ENCODE measurements at places on chromosomes 6 and 20.

DNA sequence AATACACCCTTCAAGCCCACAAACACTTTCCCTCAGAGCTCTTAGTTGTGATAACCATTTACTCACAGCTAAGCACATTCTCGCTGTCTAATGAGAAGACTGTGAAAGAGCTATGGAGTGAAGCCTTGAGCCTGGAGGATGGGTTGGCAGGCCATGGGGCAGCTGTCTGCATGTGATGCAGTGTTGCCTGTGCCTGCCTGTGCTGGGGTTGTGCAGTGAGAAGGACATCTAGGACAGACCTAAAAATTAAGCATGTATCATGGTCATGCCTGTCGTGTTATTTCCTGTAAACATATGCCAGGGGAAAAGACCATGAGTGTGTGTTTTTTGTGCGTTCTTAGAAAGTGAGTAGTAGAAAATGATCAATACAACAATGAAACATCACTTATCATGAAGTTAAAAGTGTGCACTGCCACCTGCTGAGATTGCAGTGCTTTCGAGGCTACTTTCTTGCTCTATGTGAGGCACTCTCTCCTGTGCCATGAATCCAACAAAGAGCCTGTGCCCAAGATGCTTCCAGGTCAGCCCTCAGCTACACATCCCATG, 8.1 kb upstream of the ZC3H12D start:
- no peak for DNase-seq

GRCh38 chr20:35451295-35451694, 4.1 kb upstream of the CEP250 start:
- no peak for DNase-seq

- DNase-seq = peak; percentile 83
These were observed 104.9 kb downstream of the GJA10 start for GRCh38 chr6:89999154-89999553.

- no peak for DNase-seq
These were observed 77.4 kb downstream of the ASXL1 start for GRCh38 chr20:32435449-32436107.

DNA sequence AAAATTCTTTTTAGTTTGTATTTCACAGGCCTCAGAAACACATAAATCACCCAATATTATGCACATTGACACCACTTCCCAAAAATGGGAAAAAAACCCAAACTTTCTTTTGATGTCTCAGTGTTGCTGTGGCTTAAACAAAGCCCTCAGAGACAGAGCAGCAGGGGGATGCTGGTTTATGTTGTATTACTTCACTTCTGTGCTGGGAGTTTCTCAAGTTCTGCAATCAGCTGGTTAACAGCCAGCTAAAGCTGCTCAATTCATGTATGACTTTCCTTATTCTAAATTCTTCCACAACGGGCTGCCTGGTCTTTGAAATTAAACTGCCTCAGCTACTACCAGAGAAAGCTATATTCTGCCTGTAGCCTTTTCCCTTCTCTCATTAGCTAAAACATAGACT, 5.6 kb downstream of the FILIP1 start:
- no peak for DNase-seq

- no peak for DNase-seq
These were observed 98.4 kb upstream of the SPACA1 start for GRCh38 chr6:87949194-87949593.

DNA sequence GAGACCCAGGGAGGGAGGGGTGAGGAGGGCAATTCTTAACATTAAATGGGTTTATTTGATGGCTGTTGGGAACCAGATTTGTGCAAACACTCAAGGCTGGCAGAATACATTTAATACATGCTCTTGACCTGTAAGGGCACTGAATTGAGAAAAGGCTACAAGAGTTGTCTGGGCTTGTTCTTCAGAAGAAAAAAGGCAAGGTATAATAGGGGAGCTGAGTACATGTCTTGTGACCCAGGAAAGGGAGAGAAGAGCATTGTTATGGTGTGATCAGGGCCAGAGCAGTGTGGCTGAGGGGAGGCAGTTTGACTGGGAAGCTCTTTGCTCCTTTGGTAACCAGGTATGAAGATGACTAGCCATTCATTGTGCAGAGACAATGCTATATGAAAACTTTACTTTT, 18.9 kb downstream of the KLHL31 start:
- no peak for DNase-seq

DNA sequence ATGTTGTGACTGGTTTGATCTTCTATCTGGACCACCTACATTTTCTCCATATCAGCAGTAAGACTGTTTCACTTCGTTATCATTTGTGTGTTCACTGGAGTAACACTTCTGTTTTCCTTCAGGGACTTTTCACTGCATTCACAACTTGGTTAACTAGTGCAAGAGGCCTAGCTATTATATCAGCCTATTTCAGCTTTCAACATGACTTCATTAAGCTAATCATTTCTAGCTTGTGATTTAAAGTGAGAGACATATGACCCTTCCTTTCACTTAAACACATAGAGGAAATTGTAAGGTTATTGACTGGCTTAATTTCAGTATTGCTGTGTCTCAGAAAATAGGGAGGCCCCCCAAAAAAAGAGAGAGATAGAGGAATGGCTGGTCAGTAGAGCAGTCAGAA, 622.8 kb upstream of the NRSN1 start:
- no peak for DNase-seq

DNA sequence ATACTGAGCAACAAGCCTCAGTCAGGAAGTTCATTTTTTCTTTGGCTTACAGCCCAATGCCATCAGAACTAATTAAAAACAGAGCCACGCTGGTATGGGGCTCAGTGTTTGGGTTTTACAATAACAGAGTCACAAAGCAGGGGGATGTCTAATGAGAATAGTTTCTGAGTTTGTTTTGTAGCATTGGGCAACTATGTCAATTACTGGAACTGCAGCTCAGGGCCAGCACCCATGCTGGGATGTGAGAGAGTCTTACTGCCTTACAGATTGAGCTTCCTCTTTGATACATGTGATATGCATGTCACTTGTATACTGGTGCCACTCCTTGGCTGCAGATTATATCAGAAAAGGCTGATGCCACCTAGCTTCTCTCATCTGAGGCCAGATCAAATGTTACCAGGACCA, 117.6 kb downstream of the TFAP2B start:
- DNase-seq = no peak

DNA sequence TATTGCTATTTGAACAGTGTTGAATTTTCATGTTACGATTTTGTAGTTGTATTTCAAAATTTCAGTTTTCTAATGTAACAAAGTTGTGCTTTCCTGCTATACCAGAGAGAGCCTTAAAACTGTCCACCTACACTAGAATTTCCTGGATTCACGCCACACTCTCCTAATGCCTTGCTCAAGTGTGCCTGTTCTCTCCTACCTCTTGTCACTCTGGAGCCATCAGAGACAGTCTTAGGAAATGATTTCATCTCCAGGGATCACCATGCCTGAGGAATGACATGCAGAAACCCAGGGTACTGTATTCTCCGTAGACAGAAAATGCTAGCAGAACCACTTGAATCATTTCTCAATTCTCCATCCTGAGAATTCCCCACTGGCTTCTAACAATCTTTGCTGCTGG, 667.6 kb downstream of the KIF16B start:
- DNase-seq = no peak

- no peak for DNase-seq
These were observed 90.4 kb downstream of the MOXD1 start for GRCh38 chr6:132310921-132311320.

DNA sequence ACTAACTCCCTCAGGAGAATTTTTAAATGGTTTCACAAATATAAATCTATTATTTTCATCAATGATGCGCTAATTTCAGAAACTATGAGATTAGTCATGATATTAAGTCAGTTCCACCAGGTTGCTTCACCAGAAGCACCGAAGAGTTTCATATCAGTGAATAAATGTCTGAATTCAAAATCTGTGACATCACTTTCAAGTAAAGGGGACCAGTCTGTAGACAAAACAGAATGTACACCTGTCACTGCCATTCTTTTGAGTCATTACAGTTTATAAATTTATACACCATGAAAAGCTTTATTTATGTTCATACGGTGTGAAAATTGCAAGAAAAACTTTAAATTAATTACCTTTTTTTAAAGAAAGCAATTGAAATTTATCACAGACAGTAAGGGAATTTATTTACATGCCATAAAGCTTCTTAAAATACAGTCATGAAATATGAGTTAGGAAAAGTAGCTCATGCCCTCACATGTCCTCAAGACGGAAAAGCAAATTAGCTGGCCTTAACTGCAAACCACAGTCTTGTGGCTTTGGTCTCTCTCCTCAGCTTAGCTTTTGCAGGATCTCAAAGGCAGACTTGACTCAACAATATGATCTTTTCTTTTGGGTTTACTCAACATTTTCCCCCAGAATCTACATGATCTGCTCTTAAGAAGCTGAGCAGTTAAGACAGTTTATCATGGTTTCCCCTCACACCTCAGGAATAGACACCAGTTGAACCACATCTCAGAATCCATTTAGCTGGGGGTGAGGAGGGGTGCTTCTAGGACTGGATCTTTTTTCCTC, 177.7 kb upstream of the MCHR2 start:
- no peak for DNase-seq

DNA sequence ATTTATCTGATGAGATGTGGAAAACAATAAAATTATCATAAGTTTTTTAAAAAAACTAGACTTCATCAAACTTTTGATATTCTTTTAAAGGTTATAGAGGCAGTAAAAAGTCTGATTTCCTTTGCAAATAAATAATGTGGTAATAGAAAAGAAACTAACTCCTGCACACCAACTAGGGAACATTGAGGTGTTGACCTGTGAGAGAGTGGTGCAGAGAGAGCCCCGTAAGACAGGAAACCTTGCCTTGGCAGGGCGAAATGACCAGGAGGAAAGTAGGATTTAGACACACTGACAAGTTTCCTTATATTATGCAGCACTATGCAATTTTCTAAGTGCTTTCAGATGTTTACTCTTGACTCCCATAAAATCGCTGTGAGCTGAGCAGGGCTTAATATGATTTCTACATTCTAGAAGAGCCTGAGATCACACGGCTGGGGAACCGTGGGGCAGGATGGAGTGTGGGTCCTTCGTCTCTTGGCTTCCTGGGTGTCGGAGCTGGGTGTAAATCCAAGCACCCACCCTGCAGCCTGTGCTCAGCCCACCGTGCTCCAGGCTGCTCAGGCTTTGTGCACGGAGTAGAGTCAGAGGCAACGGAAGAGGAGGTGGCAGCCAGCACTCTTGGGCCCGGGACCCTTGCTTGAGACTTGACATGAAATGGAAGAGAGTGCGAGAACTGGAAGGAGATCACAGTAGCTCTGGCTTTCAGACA, 61.3 kb upstream of the FOXQ1 start:
- no peak for DNase-seq

GRCh38 chr6:9978480-9978879, 436.4 kb downstream of the TFAP2A start:
- no peak for DNase-seq

- DNase-seq = no peak
These were observed 123.2 kb downstream of the BACH2 start for GRCh38 chr6:90173262-90173925.

GRCh38 chr6:41411961-41412360, 76.6 kb downstream of the NCR2 start:
- no peak for DNase-seq

GRCh38 chr6:142518126-142518525, 216.3 kb downstream of the ADGRG6 start:
- DNase-seq = no peak

DNA sequence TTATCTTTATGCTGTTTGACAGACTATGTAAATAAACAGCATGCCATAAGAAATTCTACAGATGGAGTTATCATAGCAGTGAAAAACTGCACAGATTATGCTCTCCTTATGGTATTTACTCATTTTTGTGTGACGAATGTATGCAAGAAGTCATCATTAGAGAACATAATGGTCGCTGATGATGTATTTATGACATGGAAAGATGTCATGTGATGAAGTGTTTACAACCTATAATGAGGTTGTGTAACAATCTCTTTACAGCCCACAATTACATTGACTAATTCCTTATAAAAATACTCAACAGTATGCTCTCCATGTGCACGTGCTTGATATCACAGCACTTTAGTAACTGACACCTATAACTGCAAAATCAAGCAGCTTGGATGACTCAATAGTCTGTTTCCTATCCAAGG, 192.4 kb downstream of the BMP2 start:
- no peak for DNase-seq

DNA sequence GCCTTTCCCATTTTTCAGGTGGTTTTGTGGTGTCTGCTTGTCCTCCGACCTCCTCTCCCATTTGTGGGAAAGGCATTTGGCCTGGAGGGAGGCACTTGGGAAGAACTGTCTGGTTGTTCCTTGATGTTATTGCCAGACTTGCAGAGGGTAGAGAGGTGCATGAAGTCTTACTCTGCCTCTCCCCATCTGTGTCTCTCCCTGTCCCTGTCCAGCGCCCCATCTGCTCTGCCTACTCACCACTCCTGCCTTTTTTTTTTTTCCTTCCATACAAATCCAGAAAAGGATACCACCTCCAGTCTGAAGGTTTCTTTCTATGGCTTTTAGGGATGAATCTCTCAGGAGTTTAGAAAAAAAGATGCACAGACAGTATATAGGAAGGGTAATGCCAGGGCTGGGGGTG, 19.8 kb downstream of the PPARD start:
- DNase-seq = no peak

- no peak for DNase-seq
These were observed 117.0 kb downstream of the TMEM200A start for GRCh38 chr6:130482645-130483390.

GRCh38 chr6:85459224-85459901, 9.5 kb downstream of the NT5E start:
- DNase-seq = no peak

GRCh38 chr6:133333852-133334251, 92.7 kb downstream of the EYA4 start:
- DNase-seq = no peak

DNA sequence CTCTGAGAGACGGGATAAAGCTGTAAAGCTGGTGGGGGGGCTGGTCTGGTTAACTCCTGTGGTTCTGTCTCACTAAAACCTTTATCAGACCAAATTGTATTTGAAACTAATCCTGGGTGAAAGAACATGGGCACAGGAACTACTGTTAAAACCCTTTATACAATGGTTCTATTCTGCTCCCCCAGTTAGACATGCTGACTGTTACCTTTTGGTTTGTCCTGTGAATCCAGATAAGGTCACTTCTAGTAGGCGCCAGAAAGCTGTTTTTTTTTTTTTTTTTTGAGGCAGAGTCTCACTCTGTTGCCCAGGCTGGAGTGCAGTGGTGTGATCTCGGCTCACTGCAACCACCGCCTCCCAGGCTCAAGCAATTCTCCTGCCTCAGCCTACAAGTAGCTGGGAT, 29.7 kb downstream of the GSTA4 start:
- no peak for DNase-seq

GRCh38 chr6:90183587-90184333, 112.9 kb downstream of the BACH2 start:
- DNase-seq = no peak

DNA sequence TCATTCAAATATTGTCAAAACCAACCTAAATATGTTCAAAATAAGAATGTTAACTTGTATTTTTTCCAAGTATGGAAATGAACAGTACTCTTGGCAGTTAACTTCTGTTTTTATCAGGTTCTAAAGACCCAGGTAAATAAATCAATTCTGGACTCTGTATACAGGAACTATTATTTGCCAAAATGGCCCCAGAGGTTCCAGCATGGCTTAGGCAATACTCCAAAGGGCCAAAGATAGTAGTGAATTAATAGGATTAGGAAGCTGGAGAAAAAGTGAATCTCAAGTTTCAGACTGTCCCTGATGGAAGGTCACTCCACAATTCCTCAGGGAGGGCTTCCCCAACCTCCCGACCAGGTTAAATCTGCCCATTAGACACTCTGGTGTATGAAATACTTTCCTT, 6.7 kb downstream of the BACH2 start:
- no peak for DNase-seq

GRCh38 chr20:19976595-19977372, 40.4 kb upstream of the NAA20 start:
- no peak for DNase-seq
